NCI-H1436 (cell line): ENCODE measurements at places on chromosomes 3 and 15.

GRCh38 chr15:57198131-57198530 is 178.2 kb upstream of the CGNL1 start:
- DNase-seq, result no peak

GRCh38 chr3:154568064-154568463 is 138.1 kb upstream of the GPR149 start:
- no peak for DNase-seq

GRCh38 chr15:33069161-33069560 is 125.4 kb downstream of the FMN1 start:
- no peak for DNase-seq

DNA sequence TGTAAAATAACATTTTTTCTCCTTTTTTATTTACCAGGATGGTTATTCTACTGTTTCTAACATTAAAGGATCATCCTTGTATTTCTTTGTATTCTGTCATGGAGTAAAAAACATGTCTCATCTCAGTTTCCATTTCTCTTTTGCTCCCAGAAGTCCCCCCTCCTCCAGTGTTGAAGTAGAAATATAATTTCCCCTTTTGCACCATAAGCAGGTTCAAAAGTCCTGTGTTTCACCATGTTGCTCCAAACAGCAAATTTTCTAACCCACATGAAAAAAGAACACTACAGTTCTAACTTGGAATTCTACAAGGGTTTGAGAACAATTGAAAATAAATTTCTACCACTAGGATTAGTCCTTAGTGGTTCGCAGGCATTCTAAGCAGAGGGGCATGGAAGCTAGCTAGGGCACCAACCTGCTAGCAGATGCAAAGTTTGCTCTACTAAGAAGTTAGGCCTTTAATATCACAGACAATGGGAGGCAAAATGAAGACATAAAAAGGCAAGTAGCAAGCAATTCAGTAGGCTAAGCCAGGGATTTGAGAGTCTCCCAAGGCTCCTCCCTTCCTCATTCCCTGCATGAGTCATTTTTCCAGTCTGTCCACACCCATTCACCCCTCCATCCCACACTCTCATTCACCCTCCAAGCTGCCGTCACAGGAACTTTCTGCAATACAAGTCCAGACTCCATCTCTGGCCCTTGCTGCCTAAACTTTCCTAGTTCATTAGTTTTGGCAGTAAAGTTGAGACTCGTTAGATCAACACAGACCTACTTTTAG is 2.3 kb upstream of the MBNL1 start:
- no peak for DNase-seq

DNA sequence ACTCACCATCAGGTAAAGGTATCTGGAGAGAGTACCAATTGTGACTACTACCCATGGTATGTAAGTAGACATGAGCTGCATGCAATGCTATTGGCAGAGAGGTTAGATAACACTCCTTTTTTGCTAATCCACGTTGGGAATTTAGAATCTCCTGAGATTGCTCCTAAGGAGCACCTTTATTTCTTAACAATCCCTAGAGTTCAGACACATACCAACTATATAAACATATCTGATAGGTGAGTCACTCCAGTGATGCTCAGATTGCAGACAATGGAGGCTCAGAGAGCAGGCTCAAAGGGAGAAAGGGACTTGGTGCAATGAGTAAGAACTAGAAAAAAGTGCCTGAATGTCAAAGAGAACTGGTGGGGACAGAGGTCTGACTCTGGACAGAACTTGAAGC is 47.0 kb upstream of the LRRFIP2 start:
- DNase-seq, result no peak

DNA sequence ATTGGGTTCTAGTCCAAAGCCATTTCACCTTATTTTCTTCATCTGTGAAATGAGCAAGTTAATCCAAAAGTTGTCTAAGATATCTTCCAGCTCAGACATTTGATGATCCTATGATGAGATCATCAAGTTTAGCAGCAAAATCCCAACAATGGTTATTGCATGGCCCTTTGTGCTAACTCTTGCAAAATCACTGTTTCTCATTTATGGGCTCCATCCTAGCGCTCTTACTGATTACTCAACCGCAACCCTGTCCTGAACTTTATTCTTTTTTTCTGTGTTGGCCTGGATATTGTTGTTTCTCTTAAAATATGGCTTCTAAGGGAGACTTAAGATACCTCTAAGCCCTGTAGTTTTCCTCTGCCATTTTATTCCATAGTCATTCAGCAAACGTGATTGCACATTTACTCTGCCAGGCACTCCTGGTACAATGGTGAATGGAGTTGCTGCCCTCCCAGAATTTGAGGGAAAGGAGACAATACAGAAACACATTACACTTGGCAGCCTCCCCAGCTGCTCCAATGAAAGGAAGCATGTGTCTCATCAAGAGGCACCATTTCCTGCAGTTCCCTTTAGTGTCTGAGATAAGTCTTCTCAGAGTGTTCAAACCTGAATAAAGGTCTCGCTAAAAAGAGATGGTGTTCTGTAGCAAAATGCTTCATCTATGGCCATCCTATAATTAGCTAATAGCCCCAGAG is 4.4 kb downstream of the GXYLT2 start:
- DNase-seq, result no peak

DNA sequence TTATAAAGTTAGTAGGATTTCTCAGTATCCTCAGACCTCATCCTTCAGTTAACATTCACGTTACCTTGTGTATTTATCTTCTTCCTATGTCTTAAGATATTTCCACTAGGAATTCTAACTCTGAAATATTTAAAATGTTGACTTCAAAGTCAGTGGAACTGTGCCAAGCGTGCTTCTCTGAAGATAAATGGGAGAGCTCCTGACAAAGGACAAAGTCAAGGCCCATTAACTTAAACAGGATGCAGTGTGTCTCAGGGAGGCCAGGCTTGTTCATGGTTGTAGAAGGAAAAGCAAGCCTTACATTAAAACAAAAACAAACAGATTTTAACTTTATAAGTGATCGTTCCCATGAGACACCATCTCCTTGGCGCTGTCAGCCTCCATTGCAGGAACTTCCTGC is 41.5 kb downstream of the ABHD17C start:
- DNase-seq, result no peak

- DNase-seq, result peak; percentile 21
Measured at GRCh38 chr3:103136621-103137020, 701.8 kb downstream of the ZPLD1 start.

GRCh38 chr3:140251678-140252077 is 316.7 kb downstream of the CLSTN2 start:
- DNase-seq, result no peak

GRCh38 chr3:53171064-53171418 is 10.0 kb downstream of the PRKCD start:
- DNase-seq, result no peak

- DNase-seq, result no peak
Measured at GRCh38 chr3:69236812-69237707, 114.7 kb upstream of the LMOD3 start.

- DNase-seq, result no peak
Measured at GRCh38 chr3:128470134-128470899, 3.6 kb upstream of the DNAJB8 start.

DNA sequence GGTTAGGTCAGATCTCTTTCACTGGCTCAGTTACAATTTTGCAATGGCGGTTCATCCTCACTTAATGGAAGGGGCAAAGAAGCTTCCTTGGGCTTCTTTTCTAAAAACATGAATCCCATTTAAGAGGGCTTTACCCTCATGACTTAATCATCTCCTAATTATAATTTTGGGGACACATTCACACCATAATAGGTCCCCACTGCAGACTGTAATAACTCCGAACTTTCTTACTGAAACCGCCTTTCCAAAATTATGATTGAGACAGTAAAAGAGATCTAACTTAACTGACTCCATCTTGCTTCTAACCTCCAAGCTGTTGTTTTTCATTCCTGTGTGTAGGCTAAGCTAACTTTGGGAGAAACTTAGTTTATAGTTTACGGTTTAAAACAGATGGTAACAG is 33.3 kb upstream of the C15orf39 start:
- DNase-seq, result no peak

DNA sequence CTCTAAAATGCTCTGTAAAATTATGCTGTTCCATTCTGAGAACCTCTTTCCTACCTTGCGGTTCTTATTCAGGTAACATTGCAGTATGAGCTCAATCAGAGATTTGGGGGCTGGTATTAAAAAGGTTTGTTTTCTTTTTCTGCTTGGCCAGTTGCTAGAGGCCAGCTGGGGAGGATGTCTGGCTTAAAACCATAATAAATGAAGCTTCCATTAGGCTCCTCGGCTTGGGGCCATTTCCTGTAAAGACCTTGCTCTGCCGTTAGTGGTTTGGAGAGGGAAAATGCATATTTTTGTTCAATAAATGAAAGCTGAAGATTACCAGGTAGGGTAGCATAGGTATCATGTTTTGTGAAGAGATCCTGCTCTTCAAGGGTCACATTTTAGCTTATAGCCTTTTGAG is 55.2 kb downstream of the MCTP2 start:
- no peak for DNase-seq

GRCh38 chr3:143226678-143227291 is 107.2 kb downstream of the CHST2 start:
- no peak for DNase-seq

DNA sequence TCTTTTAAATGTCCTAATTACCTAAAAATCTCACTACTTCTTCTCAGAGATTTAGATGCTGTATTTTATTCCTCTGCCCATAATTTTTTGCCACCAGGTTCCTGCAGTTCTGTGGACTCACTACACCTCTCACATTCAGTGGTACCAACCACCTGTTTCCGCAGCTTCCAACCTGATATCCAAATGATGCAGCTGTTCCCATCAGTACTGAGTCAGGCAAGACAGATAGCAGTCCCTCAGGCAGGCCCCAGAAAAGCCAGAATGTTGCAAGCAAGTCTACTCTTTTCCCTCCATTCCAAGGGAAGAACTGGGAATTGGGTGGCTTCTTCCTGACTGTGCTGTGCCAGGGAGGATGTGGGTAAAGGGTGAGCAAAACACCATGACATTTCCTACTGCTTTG is 39.0 kb downstream of the MNS1 start:
- DNase-seq, result no peak

DNA sequence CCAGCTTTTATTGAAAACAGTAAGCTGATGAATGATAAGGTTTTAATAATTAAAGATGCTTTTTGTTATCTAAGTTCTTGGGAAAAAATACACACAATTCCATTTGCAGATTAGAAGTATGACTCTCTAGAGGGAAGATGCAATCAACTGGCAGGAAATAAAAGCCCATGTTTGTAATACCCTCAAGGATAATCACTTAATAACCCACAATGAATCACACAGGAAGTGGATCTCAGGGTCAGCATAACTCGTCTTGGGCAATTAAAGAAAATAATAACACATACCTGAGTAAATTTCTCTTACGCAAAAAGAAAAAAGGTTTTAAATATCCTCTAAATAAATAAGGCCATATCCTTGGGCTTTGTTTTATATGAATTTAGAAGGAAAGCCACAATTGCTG is 9.4 kb upstream of the EID1 start:
- DNase-seq, result peak; percentile 45

GRCh38 chr3:95567346-95567745 is 1247.0 kb upstream of the EPHA6 start:
- DNase-seq, result no peak
